ENCODE measurements at places on chromosomes 5 and 9. TPM values are rescaled to one million over a fixed set of nuclear protein-coding genes. Genes with fewer than 3 reads are reported as not detected.
A peak's percentile ranks its signal among the peaks of the same experiment; 100 is the strongest.

GRCh38 chr5:136020383-136021015 is 8.3 kb upstream of the TGFBI start:
- peak; percentile 99 for DNase-seq

DNA sequence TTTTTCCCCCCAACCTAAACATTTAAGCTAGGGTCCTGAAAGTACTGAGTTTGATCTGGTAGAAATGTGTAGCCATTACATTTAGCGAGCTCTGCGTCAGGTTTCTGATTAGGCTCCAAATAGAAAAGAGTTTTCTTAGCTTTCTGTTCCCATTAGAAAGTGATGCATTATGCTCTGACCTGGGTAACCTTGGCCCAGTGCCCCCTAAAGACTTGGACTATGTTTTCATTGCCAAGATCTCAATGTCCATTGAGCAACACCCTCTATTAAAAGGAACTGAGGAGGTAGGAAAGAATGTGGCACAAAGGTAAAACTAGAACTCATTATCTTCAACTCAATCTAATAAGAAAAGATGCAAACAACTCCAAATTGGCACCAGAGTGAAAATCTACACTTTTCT is 358.9 kb upstream of the PCSK5 start:
- no peak for DNase-seq

ADRB2 gene
- total RNA-seq, result 0.59 TPM

DNA sequence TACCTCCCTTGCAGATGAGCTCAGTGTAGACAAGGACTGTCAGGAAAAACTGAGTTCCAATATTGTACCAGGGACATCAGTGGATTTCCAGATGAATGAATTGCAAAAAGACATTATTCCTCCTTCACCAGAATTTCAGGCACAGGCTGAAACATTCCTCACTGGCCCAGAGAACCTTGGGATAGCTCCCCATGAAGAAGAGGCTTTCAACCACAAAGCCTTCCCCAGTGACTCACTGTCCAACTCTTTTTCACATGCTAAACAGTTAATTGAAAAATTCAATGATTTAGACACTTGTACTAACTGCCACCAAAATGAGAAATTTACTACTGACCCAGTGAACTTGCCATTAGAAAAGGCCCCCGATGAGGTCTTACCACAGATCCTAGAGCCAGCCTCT is 144.5 kb downstream of the UNC13B start:
- peak; percentile 2 for DNase-seq

DNA sequence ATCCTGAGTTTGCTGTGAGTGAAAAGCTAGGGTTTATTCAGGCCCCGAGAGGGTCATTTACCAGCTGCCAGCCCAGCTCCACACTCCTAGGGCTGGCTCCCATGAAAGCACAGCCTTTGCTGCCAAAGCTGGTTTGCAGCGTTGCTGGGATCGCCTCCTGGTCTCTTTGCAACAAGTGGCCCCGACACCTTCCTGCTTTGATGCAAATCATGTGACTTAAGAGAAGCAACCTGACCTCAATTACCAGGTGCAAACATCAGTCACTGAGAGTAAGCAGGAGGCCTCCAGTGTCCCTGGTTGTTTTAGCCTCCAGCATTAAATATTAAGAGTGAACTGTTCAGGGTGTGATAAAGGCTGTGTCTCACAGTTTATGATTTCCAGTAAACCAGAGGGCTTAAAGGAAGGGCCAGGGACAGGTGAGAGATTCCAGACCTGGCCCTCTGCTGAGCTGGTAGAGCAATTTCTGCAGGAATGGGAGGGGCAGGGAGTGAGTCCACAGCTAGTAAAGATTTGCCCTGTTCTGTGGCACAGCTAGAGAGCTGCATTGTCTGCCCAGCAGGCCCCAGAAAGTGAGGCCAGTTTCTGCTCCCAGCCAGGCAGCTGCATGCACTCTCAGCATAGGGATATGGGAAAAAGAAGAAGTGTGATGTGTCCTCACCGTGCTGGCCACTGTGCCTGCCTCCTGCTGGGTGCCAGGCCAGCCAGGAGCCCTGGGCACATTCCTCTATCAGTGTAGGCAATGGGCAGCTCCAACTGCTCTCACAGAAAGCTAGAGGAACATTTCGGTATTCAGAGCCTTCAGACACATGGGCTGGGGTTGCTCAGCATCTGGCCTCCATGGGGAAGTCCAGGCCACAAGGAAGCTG is 58.0 kb downstream of the SLC22A5 start:
- peak; percentile 40 for DNase-seq

AGXT2 gene
- total RNA-seq, result not detected

DNA sequence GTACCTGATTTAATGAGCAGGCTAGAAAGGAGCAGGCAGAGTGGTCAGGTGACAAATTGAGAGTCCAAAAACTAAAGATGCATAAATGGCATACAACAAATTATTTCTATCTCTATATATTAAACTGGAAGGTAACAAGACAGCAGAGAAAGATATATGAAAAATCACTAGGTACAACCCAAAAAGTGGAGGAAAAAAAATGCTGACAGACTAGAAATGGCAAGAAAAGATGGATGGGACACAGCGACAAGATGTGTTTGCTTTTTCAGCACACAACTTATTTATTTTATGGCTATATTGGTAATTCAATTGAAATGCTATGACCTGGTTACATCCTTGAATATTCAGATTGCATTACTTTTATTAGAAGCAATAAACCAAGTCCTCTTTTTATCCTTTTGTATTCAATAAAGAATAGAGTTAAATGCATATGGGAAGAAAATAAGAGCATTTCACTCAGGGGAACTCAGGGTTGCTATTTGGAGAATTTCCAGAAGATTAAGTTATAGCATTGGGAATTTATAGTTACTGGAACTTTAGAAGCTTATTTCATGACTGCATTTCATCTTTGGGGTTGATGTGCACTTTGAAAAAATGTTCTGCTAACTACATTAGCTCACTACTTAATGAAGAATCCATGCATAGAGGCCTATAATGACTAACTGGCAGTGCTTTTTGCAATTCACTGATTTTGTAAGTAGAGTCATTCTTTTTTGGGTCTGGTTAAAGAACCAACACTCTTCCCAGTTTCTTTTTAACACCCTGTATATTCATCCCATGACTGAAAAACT is 566.6 kb upstream of the TUSC1 start:
- no peak for DNase-seq

IL9 gene
- not detected for total RNA-seq

- DNase-seq, result no peak
Observed at GRCh38 chr5:170611449-170612090, 107.8 kb downstream of the KCNIP1 start.

GRCh38 chr5:80140496-80140895 is 105.3 kb downstream of the THBS4 start:
- no peak for DNase-seq

TUT7 gene
- total RNA-seq, result 21.3 TPM

Data from RPMI7951 (cell line).